ENCODE measurements at places on chromosomes 7 and 10.

DNA sequence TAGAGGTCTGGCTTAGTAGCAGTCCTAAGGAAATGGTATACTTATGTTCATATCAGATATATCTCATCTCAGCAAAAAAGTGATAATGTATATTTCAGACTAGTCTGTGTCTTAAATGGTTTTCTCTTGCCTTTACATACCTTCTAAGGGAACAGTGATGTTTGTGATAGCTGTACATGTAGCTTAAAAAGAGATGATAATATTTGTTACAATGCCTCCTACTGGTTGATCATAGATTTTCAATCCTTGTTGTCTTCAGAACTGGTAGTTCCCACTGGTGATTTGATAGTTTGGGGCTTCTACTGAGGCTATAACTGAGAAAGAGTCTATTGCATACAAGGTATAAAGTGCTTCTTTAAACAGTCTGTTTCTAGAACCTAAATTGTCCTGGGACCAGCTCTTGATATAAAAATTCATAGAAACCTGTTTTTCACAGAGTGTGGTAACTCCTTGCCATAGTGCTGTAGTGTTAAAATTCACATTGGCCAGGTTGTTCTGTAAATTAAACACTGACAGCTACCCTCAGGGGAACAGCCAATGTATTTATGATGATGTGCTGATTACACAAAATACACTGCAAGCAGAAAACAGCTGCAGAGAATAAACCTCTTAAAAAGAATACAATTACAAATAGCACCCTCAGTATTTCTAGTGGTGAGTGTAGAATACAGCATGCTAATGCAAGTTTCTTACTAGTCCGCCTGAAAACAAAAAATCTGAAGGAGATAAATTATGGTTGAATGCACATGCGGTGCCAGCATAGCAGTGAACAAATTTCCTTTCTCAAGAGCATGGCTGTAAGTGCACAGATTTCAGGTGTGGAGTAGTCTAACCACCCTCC is 90.3 kb downstream of the BTRC start:
- H3K27ac ChIP-seq, result no peak overlapping the region
- no peak for DNase-seq
- no peaks in the 10 kb centered on the region for H3K36me3 ChIP-seq
- peaks cover 17% of the 10 kb centered on the region for H3K4me1 ChIP-seq
- H3K27me3 ChIP-seq, result peaks cover 13% of the 10 kb centered on the region
- H3K4me3 ChIP-seq, result no peak overlapping the region

DNA sequence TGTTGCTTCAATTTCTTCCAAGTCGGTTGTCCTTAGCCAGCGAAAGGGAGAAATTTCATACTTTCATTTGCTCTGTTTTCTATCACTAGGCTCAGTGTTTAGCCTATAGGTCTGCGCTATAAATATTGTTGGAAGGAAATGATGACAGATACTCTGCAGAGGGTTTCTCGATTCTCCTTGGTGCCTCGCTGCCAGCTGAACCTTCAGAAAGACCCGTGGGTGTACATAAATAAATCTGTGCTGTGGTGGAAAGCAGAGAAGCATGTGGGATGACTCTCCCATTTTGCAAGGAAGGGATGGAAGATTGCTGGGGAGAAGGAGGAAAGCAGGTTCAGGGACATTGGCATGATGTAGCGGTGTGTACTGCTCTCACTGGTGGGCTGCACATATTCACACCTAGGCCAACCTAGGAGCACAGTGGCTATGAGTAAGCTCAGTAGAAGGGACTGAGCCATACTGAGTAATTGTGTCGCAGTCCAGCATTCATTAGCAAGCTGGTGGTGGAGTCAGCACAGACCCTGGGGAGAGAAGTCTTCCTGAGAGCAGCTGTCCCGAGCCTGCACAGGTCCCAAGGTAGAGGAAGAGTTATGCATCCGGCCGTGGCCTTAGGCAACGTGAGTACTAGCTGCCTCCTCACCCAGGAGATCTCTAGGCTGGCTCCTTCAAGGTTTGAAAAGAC is 50.5 kb downstream of the PNLIPRP3 start:
- H3K4me1 ChIP-seq, result no peaks in the 10 kb centered on the region
- no peak overlapping the region for H3K27ac ChIP-seq

DNA sequence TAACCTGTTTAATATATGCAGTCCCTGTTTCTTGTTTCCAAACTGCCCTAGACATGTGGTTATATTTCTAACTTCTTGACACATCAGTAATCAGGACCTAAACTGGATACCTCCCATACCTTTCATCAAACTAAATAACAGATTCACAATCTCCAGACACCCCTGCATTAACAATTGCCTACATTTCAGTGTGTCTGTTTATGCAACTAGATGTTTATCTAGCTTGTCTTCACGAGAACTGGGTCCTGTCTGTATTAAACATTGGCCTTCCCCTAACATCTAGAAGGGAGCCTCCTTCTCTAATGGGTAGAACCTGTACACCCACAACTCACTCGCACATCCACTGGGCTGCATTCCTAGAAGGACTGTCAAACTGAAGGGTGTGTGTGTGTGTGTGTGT is 683.7 kb upstream of the FZD8 start:
- H3K27me3 ChIP-seq, result peaks cover 2% of the 10 kb centered on the region
- no peak overlapping the region for H3K27ac ChIP-seq
- H3K4me3 ChIP-seq, result no peak overlapping the region
- DNase-seq, result no peak
- no peaks in the 10 kb centered on the region for H3K36me3 ChIP-seq

- no peaks in the 10 kb centered on the region for H3K36me3 ChIP-seq
- no peaks in the 10 kb centered on the region for H3K27me3 ChIP-seq
- H3K4me1 ChIP-seq, result peaks cover 6% of the 10 kb centered on the region
- no peak overlapping the region for H3K4me3 ChIP-seq
These were observed 122.8 kb downstream of the SKIDA1 start for GRCh38 chr10:21402606-21403083.

- no peak overlapping the region for H3K4me3 ChIP-seq
- no peaks in the 10 kb centered on the region for H3K27me3 ChIP-seq
- H3K4me1 ChIP-seq, result peaks cover 24% of the 10 kb centered on the region
- no peak overlapping the region for H3K27ac ChIP-seq
- peaks cover 12% of the 10 kb centered on the region for H3K36me3 ChIP-seq
These were observed 33.1 kb downstream of the PDSS1 start for GRCh38 chr10:26730552-26730951.

- H3K4me3 ChIP-seq, result no peak overlapping the region
- no peaks in the 10 kb centered on the region for H3K4me1 ChIP-seq
- DNase-seq, result no peak
- no peak overlapping the region for H3K27ac ChIP-seq
- no peaks in the 10 kb centered on the region for H3K27me3 ChIP-seq
These were observed 10.1 kb downstream of the AP3M1 start for GRCh38 chr10:74140553-74140952.

GRCh38 chr10:93027508-93027907 is 33.1 kb upstream of the CYP26C1 start:
- peaks cover 16% of the 10 kb centered on the region for H3K36me3 ChIP-seq
- no peaks in the 10 kb centered on the region for H3K27me3 ChIP-seq
- H3K4me3 ChIP-seq, result no peak overlapping the region
- peaks cover 20% of the 10 kb centered on the region for H3K4me1 ChIP-seq
- H3K27ac ChIP-seq, result no peak overlapping the region
- no peak for DNase-seq

GRCh38 chr7:127751490-127752448 is 99.8 kb downstream of the SND1 start:
- peaks cover 6% of the 10 kb centered on the region for H3K36me3 ChIP-seq
- no peak overlapping the region for H3K27ac ChIP-seq
- H3K27me3 ChIP-seq, result no peaks in the 10 kb centered on the region
- DNase-seq, result no peak

- no peak overlapping the region for H3K27ac ChIP-seq
- no peak overlapping the region for H3K4me3 ChIP-seq
- H3K4me1 ChIP-seq, result peaks cover 5% of the 10 kb centered on the region
- no peaks in the 10 kb centered on the region for H3K27me3 ChIP-seq
- DNase-seq, result no peak
These were observed 695.5 kb downstream of the INHBA start for GRCh38 chr7:41007351-41007751.

- DNase-seq, result no peak
- H3K27me3 ChIP-seq, result no peaks in the 10 kb centered on the region
- no peak overlapping the region for H3K27ac ChIP-seq
- H3K36me3 ChIP-seq, result peaks cover 13% of the 10 kb centered on the region
- peaks cover 2% of the 10 kb centered on the region for H3K4me1 ChIP-seq
These were observed 151.5 kb downstream of the PFKFB3 start for GRCh38 chr10:6354168-6354772.

DNA sequence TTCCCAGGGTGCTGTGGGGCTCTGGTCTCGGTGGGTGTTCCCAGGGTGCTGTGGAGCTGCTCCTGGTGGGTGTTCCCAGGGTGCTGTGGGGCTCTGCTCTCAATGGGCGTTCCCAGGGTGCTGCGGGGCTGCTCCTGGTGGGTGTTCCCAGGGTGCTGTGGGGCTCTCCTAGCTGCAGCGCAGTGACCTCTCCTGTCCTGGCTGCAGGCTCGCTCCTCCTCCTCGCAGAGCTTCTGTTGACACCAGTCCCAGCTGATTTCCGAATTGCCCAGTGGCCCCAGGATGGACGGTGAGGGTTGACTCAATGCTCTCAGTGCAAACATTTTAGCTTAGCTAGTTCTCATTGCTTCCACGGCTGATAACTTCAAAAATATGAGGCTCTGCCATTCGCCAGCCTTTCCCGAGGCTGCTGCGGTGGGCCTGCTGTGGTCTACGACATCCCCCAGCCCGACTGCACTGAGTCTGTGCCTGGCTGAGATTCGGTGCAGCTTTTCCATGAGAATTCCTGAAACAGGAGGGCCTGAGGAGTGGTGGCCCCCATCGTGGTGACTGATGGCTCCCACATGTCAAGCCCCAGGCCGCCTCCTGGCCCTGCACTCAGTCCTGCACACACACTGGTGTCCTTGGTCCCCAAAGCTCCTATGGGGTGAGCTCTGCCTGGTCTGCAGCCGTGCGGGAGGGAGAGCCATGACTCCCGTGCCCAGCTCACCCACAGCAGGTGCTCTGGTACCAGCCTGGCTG is 58.3 kb upstream of the NKX6-2 start:
- H3K4me3 ChIP-seq, result no peak overlapping the region
- no peak overlapping the region for H3K27ac ChIP-seq
- H3K4me1 ChIP-seq, result peaks cover 15% of the 10 kb centered on the region
- H3K27me3 ChIP-seq, result peaks cover 19% of the 10 kb centered on the region
- peaks cover 3% of the 10 kb centered on the region for H3K36me3 ChIP-seq
- DNase-seq, result no peak

- no peak for DNase-seq
- H3K27me3 ChIP-seq, result no peaks in the 10 kb centered on the region
- no peak overlapping the region for H3K27ac ChIP-seq
These were observed 15.0 kb downstream of the PDLIM1 start for GRCh38 chr10:95275726-95276366.

GRCh38 chr10:75764974-75765788 is 333.8 kb downstream of the LRMDA start:
- H3K27ac ChIP-seq, result no peak overlapping the region
- H3K4me3 ChIP-seq, result no peak overlapping the region
- peaks cover 17% of the 10 kb centered on the region for H3K4me1 ChIP-seq
- DNase-seq, result no peak
- no peaks in the 10 kb centered on the region for H3K36me3 ChIP-seq

GRCh38 chr7:46197785-46198540 is 276.9 kb upstream of the IGFBP3 start:
- H3K36me3 ChIP-seq, result no peaks in the 10 kb centered on the region
- no peaks in the 10 kb centered on the region for H3K4me1 ChIP-seq
- no peaks in the 10 kb centered on the region for H3K27me3 ChIP-seq
- H3K4me3 ChIP-seq, result no peak overlapping the region
- DNase-seq, result no peak

DNA sequence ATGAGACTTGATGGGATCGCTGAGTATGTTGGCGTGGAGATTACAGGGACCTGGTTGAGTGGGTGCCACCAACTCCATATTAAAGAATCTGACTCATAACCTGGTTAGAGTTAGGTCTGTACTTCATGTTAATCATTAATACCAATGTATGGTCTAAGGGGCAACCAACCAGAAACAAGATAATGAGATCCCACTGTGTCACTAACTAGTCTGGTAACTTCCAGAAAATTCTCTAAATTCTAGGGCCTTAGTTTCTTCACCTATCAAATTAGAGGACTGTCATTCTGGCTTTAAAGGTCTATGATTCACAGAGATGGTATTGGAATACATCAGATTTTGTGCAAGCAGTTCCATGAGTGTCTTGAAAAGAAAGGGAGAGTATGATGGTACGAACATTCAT is 102.2 kb downstream of the SNX10 start:
- no peaks in the 10 kb centered on the region for H3K36me3 ChIP-seq
- peaks cover 9% of the 10 kb centered on the region for H3K4me1 ChIP-seq
- peaks cover 20% of the 10 kb centered on the region for H3K27me3 ChIP-seq
- H3K27ac ChIP-seq, result no peak overlapping the region

- peak overlapping the region; percentile 99 for H3K27ac ChIP-seq
- peak overlapping the region; percentile 97 for H3K4me3 ChIP-seq
- peaks cover 53% of the 10 kb centered on the region for H3K4me1 ChIP-seq
- DNase-seq, result no peak
- H3K36me3 ChIP-seq, result peaks cover 21% of the 10 kb centered on the region
These were observed 9.3 kb upstream of the HOXA2 start for GRCh38 chr7:27111751-27112277.

DNA sequence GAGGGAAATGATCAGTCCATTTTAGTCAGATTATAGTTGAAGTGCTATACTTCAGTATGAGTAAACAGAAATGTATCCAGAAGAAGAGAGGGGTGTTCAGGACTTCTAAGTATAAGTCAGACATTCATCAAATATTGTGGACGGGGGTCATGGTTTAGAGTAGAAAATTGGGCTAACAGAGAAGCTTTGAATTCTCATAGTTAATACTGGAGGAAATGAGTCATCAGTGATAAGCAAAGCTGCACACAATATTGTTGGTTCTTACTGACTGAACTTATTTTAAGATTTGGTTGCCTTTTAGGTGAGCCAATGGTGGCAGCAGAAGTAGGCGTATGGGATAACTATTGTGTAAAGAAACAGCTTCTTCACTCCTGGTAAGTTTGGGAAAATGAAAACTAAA is 1.7 kb upstream of the SUMF2 start:
- peak overlapping the region; percentile 49 for H3K27ac ChIP-seq
- H3K36me3 ChIP-seq, result peaks cover 36% of the 10 kb centered on the region
- DNase-seq, result no peak
- H3K27me3 ChIP-seq, result no peaks in the 10 kb centered on the region
- no peak overlapping the region for H3K4me3 ChIP-seq

GRCh38 chr10:53314876-53315275 is 542.3 kb upstream of the MBL2 start:
- H3K27ac ChIP-seq, result no peak overlapping the region
- H3K36me3 ChIP-seq, result no peaks in the 10 kb centered on the region
- no peaks in the 10 kb centered on the region for H3K4me1 ChIP-seq
- DNase-seq, result no peak
- H3K27me3 ChIP-seq, result no peaks in the 10 kb centered on the region

DNA sequence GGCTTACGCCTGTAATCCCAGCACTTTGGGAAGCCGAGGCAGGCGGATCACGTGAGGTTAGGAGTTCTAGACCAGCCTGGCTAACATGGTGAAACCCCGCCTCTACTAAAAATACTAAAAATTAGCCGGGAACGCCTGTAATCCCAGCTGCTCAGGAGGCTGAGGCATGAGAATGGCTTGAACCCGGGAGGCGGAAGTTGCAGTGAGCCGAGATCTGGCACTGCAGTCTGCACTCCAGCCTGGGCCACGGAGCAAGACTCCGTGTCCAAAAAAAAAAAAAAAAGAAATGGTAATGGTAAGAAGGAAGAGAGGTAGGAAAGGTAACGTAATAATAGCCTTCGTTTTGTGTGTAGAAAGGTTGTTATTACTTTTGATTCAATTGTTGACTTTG is 1.2 kb downstream of the HSPA14 start:
- peaks cover 23% of the 10 kb centered on the region for H3K4me1 ChIP-seq
- DNase-seq, result no peak
- H3K36me3 ChIP-seq, result peaks cover 4% of the 10 kb centered on the region
- peak overlapping the region; percentile 91 for H3K4me3 ChIP-seq

GRCh38 chr7:67758551-67758950 is 761.9 kb downstream of the TYW1 start:
- no peak overlapping the region for H3K27ac ChIP-seq
- no peaks in the 10 kb centered on the region for H3K27me3 ChIP-seq
- H3K4me3 ChIP-seq, result no peak overlapping the region
- H3K4me1 ChIP-seq, result peaks cover 10% of the 10 kb centered on the region
